ENCODE measurements at places on chromosomes 3 and 15. TPM values are rescaled to one million over a fixed set of nuclear protein-coding genes. Genes with fewer than 3 reads are reported as not detected.

The NOX5 gene
- not detected for total RNA-seq

The SLC38A3 gene
- total RNA-seq: not detected

The AADACL2 gene
- not detected for total RNA-seq

The GPR62 gene
- not detected for total RNA-seq

The CD86 gene
- not detected for total RNA-seq

The MYO5C gene
- total RNA-seq: not detected

The SNX1 gene
- 97.7 TPM for total RNA-seq

The GHSR gene
- not detected for total RNA-seq

The MUC20 gene
- not detected for total RNA-seq

The LRRC57 gene
- 22.2 TPM for total RNA-seq

The SLC28A1 gene
- total RNA-seq: not detected

The ADGRG7 gene
- total RNA-seq: not detected

The PLSCR5 gene
- total RNA-seq: not detected

The PAK6 gene
- total RNA-seq: not detected

The NCKIPSD gene
- total RNA-seq: 20.8 TPM

The CPB1 gene
- total RNA-seq: not detected

The CX3CR1 gene
- total RNA-seq: not detected

The ADAMTS17 gene
- not detected for total RNA-seq

The MRPS22 gene
- 71.7 TPM for total RNA-seq

The NR1D2 gene
- 36.0 TPM for total RNA-seq

The CORO2B gene
- total RNA-seq: 10.4 TPM

All from HFFc6 (cell line).